ENCODE measurements at places on chromosomes 6 and 20. TPM values are rescaled to one million over a fixed set of nuclear protein-coding genes. Genes with fewer than 3 reads are reported as not detected.

Gene TENT5A
- total RNA-seq, result 0.90 TPM

Gene CST3
- total RNA-seq, result 0.72 TPM

DNA sequence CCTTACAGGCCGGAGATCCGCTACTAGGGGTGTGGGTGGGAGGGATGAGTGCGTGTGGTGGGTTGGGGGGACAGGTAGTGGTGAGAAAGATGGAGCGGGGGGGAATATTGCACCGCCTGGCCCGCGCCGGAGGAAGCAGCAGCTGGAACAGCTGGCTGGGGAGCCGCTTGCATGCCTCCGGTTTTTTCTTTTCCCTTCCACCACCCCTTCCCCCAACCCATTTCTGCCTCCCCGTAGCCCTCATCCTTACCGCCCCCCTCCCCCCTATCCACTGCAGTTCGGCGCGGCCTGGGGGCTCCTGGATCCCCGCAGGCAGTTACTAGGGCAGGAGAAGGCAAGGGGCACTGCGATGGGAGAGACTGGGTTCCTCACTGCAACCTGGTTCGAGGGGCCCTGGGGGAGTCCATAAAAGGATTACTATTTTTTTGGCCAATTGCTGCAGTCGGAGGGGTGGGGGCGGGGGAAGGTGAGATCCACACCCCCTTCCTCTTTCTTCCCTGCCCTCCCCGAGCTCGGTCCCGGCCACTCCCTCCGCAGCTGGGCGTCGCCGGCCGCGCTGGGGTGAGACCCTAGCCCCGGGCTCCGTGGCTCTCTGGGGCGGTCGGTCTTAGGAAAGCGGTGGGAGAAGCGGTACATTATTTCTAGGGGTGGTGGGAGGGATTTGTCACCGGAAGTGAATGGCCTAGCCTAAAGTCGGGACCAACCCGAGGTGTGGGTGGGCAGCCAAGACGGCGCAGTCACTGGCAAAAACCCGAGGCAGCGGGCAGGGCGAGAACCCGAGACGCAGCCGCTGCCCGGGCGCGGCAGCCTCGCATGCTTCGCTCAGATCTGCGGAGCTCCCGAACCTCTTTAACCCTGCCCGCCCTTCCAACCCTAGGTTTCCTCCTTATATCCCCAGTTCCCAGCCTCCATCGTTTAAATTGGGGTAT is 824 bp upstream of the TBCC start:
- DNase-seq, result peak; percentile 96
- peak overlapping the region; percentile 92 for H3K4me3 ChIP-seq
- H3K36me3 ChIP-seq, result peaks cover 14% of the 10 kb centered on the region
- peaks cover 25% of the 10 kb centered on the region for H3K4me1 ChIP-seq
- peak overlapping the region; percentile 100 for H3K27ac ChIP-seq

DNA sequence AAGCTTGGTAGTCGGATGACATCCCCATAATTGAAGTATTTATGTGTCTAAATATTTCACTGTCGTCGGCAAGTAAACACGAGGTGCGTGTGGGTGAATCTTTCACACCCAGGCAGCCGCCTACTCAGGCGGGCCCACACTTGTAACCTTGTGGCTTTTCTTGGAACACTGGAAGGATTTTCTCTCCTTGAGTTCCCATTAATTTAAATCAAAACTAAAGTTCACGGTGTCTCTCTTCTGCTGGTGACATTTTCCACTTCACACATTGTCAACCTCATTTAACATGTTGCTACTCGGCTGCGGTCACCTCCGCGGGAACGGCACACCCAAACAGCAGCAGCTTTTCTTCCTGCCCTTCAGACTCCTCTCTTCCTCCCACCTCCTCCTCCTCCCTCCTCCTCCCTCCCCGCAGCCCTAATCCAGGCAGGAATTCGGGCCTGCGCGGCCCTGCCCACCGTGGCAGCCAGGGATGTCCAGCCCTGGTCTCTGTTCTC is 336.6 kb downstream of the QKI start:
- peak overlapping the region; percentile 73 for H3K4me3 ChIP-seq
- peak; percentile 76 for DNase-seq
- H3K36me3 ChIP-seq, result no peaks in the 10 kb centered on the region
- H3K27me3 ChIP-seq, result peaks cover 6% of the 10 kb centered on the region
- H3K4me1 ChIP-seq, result peaks cover 19% of the 10 kb centered on the region
- peak overlapping the region; percentile 93 for H3K27ac ChIP-seq

GRCh38 chr6:28134015-28134414 is 7.7 kb upstream of the ZKSCAN8 start:
- H3K4me1 ChIP-seq, result peaks cover 51% of the 10 kb centered on the region
- peak; percentile 74 for DNase-seq
- no peaks in the 10 kb centered on the region for H3K27me3 ChIP-seq
- no peak overlapping the region for H3K4me3 ChIP-seq
- H3K27ac ChIP-seq, result no peak overlapping the region
- peaks cover 33% of the 10 kb centered on the region for H3K36me3 ChIP-seq

Gene PTGIS
- total RNA-seq, result 51.7 TPM

Gene TMEM151B
- not detected for total RNA-seq

Gene WFDC12
- total RNA-seq, result not detected

Gene MDFI
- total RNA-seq, result not detected

DNA sequence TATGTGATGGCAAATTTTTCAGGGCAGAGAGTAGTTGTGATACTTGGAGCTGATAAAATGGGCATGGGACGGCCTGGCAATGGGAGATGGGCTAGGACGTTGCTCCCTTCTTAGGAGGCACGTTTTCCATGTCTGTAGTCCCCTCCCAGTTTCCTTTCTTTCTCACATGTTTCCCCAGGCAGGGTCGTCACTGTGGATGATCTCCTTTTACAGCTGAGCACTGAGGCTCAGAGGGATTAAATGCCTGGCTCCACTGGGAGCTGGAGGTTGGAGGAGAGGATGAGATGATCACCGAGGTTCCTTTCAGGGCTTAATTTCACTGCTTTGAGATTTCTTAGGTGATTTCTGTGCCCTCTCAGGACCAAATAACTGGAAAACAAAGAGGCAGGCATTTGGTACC is 136.7 kb downstream of the SOBP start:
- H3K27ac ChIP-seq, result no peak overlapping the region
- no peak for DNase-seq
- peaks cover 41% of the 10 kb centered on the region for H3K27me3 ChIP-seq

Gene CCN6
- total RNA-seq, result 0.26 TPM

- no peak for DNase-seq
- no peaks in the 10 kb centered on the region for H3K27me3 ChIP-seq
- H3K36me3 ChIP-seq, result no peaks in the 10 kb centered on the region
- H3K4me1 ChIP-seq, result peaks cover 5% of the 10 kb centered on the region
- no peak overlapping the region for H3K27ac ChIP-seq
Measured at GRCh38 chr6:18405477-18406293, 18.5 kb downstream of the RNF144B start.

- no peaks in the 10 kb centered on the region for H3K36me3 ChIP-seq
- H3K27me3 ChIP-seq, result peaks cover 6% of the 10 kb centered on the region
- H3K4me1 ChIP-seq, result no peaks in the 10 kb centered on the region
- no peak overlapping the region for H3K4me3 ChIP-seq
- no peak overlapping the region for H3K27ac ChIP-seq
- DNase-seq, result no peak
Measured at GRCh38 chr6:21478411-21478810, 115.1 kb upstream of the SOX4 start.

Gene BCAS1
- not detected for total RNA-seq

Gene CTCFL
- not detected for total RNA-seq

DNA sequence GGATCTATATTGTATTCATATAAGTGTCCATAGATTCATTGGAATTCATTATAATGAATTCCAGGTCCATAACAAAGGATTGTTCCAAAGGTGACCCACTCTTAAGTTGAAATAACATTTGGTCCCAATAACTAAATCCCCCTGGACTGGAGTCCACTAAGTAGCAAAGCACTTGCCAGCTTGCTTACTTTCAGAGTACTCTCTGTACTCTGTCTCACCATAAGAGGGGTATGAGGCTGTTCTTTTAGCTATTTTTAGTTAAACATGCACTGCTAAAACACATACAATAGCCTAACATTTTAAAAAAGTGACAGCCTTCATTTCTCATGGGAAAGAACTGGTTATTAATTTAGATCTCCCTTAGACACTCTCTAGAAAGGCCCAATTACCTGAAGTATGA is 16.7 kb upstream of the ARHGAP18 start:
- DNase-seq, result peak; percentile 13
- H3K27ac ChIP-seq, result no peak overlapping the region
- no peaks in the 10 kb centered on the region for H3K36me3 ChIP-seq
- H3K4me1 ChIP-seq, result peaks cover 8% of the 10 kb centered on the region
- H3K4me3 ChIP-seq, result no peak overlapping the region

DNA sequence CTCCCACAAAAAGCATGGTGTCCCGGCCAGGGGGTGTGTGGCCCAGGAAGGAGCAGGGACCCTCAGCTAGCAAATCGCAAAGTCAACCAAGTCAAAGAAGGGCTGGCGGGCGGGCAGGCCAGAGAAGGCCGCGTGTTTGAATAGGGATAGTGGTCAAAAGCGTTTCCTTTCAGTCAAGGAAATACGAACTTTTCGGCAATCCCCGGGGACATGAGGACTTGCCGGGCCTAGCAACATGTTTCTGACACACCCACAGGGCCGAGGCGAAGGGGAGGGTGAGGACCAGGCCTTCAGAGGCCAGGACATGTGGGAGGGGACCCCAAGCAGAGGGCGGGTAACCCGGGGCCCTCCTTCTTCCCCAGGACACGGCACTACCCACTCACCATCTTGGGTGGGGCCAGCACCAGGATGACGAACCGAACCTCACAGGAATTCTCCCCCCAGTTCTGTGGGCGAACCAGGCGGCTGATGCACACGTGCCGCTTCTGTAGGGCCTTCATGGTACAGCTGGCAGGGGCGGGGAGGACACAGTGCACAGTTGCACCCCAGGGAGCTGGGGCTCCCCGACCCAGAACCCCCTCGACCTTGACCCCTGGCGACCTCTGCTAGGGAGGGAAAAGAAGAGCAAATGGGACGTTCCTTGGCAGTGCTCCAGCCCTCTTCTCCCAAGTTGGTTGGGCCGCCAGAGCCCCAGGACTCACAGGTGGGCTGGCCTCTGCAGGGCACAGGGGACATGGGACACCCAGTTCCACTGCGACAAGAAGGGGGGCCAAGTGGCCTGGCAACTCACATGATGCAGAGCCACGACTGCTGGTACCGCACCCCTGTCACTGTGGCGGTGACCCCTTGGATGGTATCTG is 5.6 kb downstream of the SLC4A11 start:
- no peak overlapping the region for H3K27ac ChIP-seq
- H3K4me3 ChIP-seq, result no peak overlapping the region
- no peaks in the 10 kb centered on the region for H3K4me1 ChIP-seq
- no peak for DNase-seq
- H3K36me3 ChIP-seq, result no peaks in the 10 kb centered on the region

DNA sequence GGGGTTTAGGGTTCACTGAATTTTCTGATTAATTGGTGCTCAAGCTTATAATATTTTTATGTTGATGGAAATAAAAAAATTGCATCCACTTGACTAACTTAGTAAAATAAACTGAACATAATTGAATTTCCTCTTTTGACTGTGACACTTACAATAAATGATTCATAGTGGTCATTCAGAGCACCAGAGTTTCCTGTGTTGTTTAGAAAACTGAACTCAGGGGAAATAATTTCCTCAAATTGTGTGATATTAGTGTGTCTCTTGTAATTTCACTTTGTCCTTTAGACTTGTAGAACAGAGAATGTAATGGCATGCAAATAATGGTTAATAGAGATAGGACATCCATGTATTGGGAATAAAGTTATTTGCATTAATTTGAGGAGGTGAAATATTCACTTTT is 319.7 kb upstream of the MAN1A1 start:
- peaks cover 9% of the 10 kb centered on the region for H3K4me1 ChIP-seq
- no peak for DNase-seq
- H3K27me3 ChIP-seq, result peaks cover 4% of the 10 kb centered on the region
- H3K36me3 ChIP-seq, result no peaks in the 10 kb centered on the region
- H3K27ac ChIP-seq, result no peak overlapping the region

- no peaks in the 10 kb centered on the region for H3K27me3 ChIP-seq
- H3K4me1 ChIP-seq, result no peaks in the 10 kb centered on the region
- H3K4me3 ChIP-seq, result no peak overlapping the region
- DNase-seq, result no peak
Measured at GRCh38 chr6:168864541-168865460, 388.8 kb downstream of the THBS2 start.

Gene EPPIN
- total RNA-seq, result not detected

- no peaks in the 10 kb centered on the region for H3K4me1 ChIP-seq
- H3K27ac ChIP-seq, result no peak overlapping the region
- no peaks in the 10 kb centered on the region for H3K36me3 ChIP-seq
- H3K27me3 ChIP-seq, result peaks cover 36% of the 10 kb centered on the region
- DNase-seq, result no peak
Measured at GRCh38 chr6:160510199-160510598, 153.9 kb downstream of the LPA start.

DNA sequence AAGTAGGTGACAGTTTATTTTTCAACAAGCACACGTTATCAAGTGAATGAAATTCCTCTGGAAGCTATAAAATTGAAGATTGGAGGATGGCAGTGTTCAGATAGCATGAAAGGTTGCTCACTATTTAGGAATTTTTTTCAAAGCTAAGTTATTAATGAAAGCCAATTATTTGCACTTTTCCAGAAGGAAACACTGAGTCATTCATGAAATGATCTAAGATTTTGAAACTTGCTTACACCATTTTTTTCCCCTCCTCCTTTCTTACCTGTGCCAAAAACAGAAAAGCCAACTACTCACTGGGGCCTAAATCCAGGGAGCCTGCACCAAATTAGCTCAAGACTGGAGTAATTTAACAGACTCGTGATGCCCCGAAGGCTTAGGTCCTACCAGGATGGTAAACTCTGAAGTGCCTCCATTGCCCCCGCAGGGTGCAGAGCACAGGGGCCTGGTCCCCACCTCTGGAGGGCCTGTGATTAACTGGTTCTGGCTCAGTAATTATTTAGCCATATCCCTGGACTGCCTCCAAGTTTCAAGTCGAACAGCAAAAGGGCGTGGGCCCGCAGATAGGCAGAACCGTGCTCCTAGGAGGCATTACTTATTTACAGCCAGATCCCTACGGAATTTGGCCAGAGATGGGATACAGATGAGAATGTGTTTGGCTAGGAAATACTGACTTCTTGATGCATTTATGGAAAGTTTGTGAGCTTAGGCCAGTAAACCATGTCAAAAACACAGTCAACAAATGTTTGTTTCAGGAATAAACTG is 28.0 kb upstream of the ZNF217 start:
- H3K4me1 ChIP-seq, result peaks cover 33% of the 10 kb centered on the region
- peak overlapping the region; percentile 98 for H3K27ac ChIP-seq
- H3K27me3 ChIP-seq, result no peaks in the 10 kb centered on the region
- peak; percentile 74 for DNase-seq
- no peaks in the 10 kb centered on the region for H3K36me3 ChIP-seq

Gene ATRN
- total RNA-seq, result 11.8 TPM

Gene CDH22
- total RNA-seq, result not detected

DNA sequence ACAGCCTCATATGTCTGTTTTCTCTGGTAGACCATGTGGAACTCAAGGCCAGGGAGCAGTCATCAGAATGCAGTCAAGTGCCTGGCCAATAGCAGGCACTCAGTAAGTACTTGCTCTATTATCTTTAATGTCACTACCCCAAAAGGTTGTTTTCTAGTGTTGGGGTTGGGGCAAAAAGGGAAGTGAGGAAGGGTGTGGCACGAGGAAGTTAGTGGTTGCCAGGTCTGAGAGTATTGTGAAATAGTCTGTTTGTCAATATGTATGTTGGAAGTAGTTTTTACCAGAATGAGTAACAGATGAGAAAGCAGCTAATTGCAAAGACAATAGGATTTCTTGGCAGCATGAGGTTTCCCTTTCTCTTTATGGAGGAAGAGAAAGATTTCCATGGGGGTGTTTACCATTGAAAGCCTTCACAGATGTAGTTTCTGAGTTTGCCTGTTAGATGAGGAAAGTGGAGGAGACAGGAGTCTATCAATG is 59.5 kb upstream of the ARMH2 start:
- H3K27ac ChIP-seq, result peak overlapping the region; percentile 91
- DNase-seq, result peak; percentile 85
- no peaks in the 10 kb centered on the region for H3K27me3 ChIP-seq
- peaks cover 54% of the 10 kb centered on the region for H3K36me3 ChIP-seq
- H3K4me1 ChIP-seq, result peaks cover 70% of the 10 kb centered on the region

- no peaks in the 10 kb centered on the region for H3K4me1 ChIP-seq
- H3K4me3 ChIP-seq, result no peak overlapping the region
Measured at GRCh38 chr20:8050157-8050837, 30.7 kb upstream of the TMX4 start.
